ENCODE measurements at places on chromosomes 11 and 22.

GRCh38 chr11:70018816-70019215 lies 59.3 kb upstream of the ANO1 start:
- no peak for DNase-seq

GRCh38 chr11:16193897-16194381 lies 162.4 kb downstream of the SOX6 start:
- DNase-seq, result no peak

- no peak for DNase-seq
Measured at GRCh38 chr11:73353422-73353821, 22.8 kb upstream of the RELT start.

DNA sequence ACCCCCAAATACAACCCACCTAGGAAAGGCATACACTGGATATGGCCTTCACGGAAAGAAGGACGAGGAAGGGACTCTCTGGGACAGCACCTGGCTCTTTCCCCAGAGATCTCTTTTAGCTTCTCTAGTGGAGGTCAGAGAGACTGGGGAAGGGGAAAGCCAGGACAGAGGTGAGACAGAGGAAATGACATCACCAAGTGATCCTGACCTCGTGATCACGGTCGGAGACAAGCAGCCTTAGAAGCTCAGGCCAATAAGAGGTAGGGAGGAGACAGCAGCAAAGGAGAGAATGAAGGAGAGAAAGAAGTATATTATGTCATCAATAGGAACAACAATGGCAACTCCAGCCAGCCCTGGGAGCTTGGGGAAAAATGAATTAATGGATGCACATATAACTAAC lies 15.4 kb upstream of the TMPRSS13 start:
- no peak for DNase-seq

DNA sequence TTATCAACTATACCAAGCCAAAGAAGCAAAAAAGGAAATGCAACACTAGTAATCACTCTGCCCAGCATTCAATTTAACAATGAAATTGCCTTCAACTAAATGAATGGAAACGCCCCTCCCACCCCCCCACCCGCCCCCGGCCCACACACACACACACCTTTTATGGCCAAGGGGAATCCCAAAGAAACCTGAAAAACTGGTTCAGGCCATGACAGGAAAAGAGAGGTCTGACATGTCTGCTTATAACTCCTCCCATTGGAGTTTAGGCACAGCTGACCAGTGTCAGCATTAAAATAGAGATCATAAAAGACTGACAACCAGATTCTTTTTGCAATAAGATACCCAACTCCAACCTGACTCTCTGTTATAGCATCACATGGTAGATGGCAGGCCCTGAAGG lies 42.6 kb downstream of the ACER3 start:
- DNase-seq, result no peak

- DNase-seq, result no peak
Measured at GRCh38 chr11:10257478-10257877, 36.5 kb downstream of the SBF2 start.

DNA sequence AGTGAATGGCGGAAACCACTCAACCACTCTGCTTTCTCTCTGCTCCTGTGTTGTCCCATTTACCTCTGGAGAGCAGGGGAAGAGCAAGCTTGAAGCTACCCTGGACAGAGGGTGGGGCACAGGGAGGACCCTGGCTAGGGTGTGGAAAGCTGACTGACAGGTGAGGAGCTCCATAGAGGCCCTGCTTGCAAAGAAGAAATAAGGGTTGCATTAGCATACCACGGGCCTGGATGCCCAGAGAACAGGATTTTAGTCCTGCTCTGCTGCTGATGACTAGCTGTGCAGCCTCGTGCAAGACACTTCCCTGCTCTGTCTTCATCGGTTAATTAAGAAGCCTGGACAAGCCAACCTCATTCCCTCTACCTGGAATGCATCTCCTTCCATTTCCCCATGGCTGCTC lies 135.0 kb downstream of the BUD13 start:
- DNase-seq, result no peak

DNA sequence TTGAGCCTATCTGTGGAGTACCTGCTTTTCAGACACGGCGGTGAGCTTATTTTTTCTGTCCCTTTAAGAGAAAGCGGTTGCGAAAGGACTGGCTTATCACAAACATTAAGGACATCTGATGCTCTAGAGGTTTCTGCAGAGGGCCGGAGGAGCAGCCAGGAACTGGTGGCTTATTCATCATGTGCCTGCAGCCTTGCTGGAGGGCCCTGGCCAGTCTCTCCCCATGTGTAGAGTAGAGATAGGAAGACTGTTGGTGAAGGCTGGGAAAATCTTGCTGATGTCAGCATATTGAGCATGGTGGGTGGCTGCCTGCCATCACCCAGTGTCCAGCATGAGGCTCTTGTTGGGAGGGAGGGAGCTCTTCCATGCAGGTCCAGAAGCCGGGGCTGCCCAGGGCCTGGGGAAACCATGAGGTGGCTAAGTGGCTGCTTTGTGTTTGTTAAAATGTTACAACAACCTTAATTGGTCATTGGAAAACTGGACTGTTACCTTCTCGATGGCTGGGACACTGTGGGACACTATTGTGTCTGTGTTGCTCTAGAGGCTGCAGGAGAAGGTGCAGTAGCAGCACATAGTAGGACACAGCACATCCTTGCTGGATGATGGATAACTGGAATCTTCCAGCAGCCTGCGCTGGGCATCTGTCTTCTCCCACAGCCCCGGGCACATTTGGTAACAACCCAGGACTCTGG lies 54.3 kb downstream of the TSPAN18 start:
- DNase-seq, result no peak

GRCh38 chr22:49968313-49968830 lies 7.8 kb downstream of the PIM3 start:
- no peak for DNase-seq

- DNase-seq, result no peak
Measured at GRCh38 chr22:27476318-27476717, 325.2 kb downstream of the MN1 start.

DNA sequence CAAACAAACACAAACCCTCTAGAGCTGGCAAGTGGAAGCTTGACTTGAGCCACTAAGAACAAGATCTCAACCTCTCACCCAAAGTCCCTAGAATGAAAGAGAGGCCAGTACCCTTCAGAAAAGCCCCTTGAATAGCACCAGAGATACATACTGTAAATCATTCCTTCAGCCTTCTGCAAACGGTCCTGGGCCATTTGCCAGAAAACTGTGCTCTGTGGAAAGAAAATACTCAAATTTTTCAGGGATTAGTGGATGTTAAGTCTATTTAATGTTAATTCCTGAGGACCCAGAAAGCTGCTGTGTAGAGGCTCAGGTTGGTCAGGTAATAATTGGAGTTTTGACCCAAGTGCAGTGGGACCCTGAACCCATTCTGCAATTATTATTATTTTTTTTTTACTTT lies 16.9 kb downstream of the SERPINH1 start:
- DNase-seq, result no peak

GRCh38 chr22:31036671-31037550 lies 44.2 kb upstream of the SMTN start:
- no peak for DNase-seq

GRCh38 chr22:43441216-43441615 lies 29.4 kb downstream of the MPPED1 start:
- no peak for DNase-seq

GRCh38 chr11:109859045-109859724 lies 234.0 kb upstream of the ZC3H12C start:
- DNase-seq, result no peak

GRCh38 chr11:62627713-62628112 lies 5.9 kb upstream of the B3GAT3 start:
- DNase-seq, result no peak

- DNase-seq, result no peak
Measured at GRCh38 chr11:67410984-67411784, 4.3 kb upstream of the CARNS1 start.

DNA sequence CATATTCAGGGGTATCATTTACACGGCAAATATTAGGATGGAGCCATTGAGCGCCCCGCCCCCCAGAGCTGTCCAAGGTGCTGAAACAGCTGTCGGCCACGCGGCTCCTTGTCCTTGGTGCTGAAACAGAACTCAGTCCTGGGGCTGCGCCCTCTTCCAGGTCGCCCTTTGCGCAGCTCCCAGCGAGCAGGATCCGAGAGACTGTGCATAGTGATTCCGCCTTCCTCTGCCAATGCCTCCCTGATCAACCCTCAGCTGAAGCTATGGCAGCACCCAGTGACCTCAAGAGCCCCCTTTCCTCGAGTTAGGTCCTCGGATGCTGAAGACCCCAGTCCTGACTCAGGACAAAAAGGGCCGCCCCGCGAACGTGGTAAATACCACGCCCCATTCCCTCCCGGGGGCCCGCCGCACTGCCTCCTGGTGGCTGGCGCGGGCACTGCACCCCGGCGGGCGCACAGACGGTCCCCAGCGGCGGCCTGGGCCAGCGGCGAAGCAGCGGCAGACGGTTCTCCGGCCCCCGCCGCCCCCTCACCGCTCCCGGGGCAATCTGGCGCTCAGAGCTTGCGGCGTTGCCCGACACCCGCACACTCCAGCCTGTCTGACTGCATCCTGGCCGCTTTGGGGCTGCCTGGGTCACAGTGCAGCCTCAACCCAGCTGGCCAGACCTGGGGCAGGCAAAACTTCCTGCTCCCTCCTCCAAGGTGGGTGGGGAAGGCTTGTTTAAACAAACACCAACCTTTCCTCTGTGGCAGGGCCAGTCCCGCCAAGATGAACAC lies 13.4 kb downstream of the SYT7 start:
- peak; percentile 35 for DNase-seq

DNA sequence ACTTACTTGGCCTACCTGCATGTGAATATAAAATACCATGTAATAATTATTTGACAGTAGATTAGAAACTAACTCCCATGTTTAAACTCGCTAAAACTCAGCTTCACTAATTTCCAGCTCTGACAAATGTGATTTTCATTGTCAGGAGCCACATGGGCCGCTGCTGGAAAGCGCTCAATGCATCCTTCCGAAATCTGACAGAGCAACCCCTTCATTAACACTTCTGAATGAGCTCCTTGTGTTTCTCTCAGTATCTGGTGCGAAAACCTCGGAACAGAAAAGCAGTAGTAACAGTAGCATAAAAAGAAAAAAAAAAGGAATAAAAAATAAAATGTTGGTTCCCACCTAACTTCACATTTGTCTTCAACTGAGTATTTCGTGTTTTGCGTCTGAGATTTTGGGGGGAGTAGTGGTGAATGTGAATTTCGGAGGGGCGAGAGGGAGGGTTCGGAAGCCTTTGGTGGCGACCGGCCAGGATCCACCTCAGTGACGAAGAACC lies 710 bp downstream of the MTCH2 start:
- no peak for DNase-seq

- DNase-seq, result no peak
Measured at GRCh38 chr11:11468954-11469353, 115.9 kb upstream of the CSNK2A3 start.

DNA sequence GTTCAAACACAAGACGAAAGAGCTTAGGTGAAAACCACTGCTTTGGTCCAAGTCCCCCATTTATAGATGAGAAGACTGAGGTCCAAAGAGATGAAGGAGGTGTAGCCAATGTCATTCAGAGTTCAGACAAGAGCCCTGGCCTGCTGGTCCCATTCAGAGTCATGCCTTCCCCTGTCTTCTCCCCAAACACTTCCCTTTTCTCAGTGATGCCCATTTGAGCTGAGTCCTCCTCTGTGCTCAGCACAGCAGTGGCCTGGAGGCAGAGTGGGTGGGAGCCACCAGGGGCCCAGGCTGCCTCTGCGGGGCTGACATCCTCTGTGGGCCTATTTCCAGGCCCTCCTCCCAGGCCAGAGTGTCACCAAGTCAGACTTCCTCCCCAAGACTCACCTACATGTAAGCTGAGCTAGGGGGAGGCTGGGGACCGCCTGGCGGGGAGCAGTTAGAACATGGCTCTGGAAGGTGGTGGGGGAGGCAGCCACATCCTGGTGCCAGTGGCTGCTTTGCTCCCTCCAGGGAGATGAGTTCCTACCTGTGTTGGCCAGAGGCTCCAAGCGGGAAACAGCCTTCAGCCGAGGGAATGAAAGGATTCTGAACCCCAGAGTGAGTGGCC lies 22.4 kb upstream of the LRRC10B start:
- no peak for DNase-seq

- no peak for DNase-seq
Measured at GRCh38 chr11:71181566-71181965, 70.8 kb downstream of the SHANK2 start.

Measured in CD4-positive, alpha-beta T cell treated with Interleukin-6 at 100 ng/mL for 8 hours (primary cell).